ENCODE measurements at places on chromosomes 3 and 15.

- DNase-seq = no peak
Observed at GRCh38 chr3:76134166-76134565, 348.8 kb upstream of the ZNF717 start.

DNA sequence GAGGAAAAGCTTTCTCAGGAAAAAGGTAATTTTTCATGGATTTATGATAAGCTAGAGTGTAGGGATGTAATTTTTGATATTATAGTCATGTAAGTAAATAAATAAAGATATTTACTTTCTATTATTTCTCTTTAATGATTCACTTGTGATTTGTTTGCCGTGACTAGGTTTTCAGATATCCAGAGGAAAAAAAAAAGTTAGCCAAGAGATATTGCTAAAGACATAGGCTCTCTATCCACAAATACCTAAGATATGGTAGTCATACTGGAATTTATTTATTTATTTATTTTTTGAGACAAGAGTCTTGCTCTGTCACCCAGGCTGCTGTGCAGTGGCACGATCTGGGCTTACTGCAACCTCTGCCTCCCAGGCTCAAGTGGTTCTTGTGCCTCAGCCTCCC, 59.9 kb downstream of the AP4E1 start:
- DNase-seq = no peak

- no peak for DNase-seq
Observed at GRCh38 chr3:17372362-17373210, 369.8 kb downstream of the TBC1D5 start.

DNA sequence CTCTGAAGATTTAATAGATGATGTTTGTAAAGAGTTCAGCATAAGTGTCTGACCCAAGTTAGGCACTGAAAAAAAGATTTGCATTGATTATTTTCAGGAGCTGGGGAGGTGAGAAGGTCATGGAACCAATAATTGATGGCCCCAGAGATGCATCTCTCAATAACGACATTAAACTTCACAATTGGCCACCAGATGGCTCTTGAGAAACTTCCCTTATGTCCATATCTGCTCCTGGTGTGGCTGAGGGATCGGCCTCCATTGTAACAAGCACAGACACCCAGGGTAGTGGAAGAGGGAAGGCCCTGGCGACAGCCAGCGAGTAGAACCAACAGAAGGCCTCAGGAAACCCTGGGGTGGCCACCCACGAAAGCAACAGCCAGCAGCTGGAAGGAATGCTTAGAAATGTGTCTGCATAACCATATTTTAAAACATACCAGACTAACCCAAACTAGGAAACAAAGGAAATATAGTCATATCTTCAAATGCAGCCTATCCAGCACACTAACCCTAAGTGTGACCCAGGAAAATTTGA, 536.7 kb downstream of the SOX2 start:
- DNase-seq = no peak

- peak; percentile 23 for DNase-seq
Observed at GRCh38 chr3:196634224-196634623, 5.3 kb upstream of the NRROS start.

GRCh38 chr15:68894208-68894607, 36.1 kb upstream of the SPESP1 start:
- DNase-seq = no peak

GRCh38 chr3:121768452-121768851, 18.9 kb upstream of the GOLGB1 start:
- DNase-seq = no peak

- DNase-seq = no peak
Observed at GRCh38 chr15:97959724-97960363, 659 bp upstream of the ARRDC4 start.

DNA sequence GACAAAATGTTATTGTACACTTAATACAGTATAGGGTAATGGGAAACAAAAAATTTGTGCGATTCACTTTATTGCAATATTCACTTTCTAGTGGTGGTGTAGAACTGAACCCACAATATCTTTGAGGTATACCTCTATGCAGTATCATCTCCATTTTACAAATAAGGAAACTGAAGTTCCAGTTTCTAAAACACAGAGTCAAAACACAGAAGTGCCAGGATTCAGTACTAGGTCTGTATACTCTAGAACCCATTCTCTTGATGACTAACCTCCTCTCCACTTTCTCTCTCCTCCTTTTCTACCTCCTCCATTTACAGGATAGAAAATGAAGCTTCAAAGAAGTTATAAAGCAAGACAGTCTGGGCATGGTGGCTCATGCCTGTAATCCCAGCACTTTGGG, 62.2 kb downstream of the MB21D2 start:
- no peak for DNase-seq

DNA sequence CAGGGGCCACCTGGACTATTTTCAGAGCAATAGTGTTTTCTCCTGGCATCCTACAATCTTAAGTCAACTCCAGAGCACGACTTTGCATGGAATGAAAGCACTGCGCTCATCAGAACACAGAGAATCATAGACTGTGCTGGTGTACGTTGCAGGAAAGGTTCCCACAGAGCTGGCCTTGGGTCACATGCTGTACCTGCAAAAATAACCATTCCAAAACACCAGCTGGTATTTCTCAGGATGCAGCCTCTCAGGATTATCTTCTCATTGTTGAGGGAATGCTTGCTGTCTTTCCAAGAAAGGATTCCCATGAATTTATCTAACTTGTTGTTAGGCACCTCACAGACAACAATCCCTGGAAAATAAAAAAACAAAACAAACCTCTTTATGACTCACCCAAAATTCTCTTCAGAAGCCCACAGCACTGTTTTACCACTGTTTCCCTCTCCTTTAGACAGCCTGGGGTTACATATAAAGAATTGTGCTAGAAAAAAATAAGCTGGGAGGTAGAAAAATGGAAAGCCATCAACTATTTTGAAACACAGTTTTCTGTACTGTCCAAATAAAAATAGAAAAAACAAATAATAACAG, 131.7 kb downstream of the ATP8B4 start:
- no peak for DNase-seq

DNA sequence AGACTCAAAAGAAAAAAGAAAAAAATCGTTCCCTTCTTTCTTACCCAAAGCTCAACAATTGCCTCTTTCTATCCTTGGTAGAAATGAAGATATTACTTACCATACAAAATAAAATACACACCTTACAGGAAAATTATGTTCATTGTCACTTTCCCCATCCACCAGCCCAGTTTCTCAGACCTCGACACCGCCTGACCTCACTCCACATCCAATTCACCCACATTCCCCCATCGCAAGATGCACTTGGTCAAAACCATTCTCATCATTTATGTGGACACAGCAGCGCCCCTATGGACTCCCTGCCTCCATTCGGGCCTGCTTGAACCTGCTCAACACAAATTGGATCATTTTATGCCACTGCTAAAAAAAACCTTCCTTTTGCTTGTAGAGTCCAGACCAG, 7.0 kb downstream of the ANPEP start:
- DNase-seq = no peak

DNA sequence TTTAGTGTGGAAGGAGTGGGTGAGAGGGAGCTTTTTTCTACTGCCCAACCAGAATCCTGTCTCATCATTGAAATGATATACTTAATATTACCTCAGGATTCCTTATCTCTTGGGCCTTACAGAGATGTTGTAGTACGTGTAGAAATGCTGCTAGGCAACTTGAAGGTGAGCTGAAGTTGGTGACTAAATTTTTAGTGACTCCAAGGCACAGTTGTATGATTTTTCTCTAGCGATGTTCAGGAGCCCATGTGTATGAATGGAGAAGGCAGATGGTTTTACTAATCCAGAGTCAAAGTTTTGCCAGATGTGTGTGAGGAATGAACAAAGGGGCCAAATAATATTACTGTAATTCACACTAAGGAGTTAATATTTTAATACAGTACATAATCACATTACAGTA, 42.8 kb upstream of the TEX9 start:
- DNase-seq = no peak

- DNase-seq = peak; percentile 4
Observed at GRCh38 chr3:111667621-111668239, 72.6 kb upstream of the ZBED2 start.

- DNase-seq = no peak
Observed at GRCh38 chr3:109175411-109175810, 38.9 kb downstream of the C3orf85 start.

DNA sequence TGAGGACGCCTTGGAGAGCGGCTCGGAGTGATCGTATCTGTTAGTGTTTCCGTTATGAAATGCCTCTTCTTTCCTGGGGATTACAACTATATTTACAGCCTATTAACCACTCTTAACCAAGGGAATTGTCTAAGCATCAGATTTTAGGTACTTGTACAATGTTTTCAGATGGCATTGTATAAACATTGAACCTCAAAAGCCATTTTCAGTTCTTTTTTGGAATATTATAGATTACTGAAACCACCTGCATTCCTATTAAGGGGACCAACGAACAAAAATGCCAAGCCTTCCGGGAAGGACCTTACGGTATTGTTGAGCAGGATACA, 1.1 kb downstream of the NEO1 start:
- no peak for DNase-seq

DNA sequence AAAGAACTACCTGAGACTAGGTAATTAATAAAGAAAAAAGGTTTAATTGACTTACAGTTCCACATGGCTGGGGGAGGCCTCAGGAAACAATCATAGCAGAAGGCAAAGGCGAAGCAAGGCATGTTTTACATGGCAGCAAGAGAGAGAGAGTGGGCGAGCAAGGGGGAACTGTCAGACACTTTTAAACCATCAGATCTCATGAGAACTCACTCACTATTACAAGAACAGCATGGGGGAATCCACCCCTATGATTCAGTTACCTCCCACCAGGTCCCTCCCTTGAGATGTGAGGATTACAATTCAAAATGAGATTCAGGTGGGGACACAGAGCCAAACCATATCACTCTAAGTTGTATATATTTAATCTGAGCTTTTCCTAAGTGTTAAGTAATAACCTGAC, 79.0 kb upstream of the MLF1 start:
- DNase-seq = no peak

DNA sequence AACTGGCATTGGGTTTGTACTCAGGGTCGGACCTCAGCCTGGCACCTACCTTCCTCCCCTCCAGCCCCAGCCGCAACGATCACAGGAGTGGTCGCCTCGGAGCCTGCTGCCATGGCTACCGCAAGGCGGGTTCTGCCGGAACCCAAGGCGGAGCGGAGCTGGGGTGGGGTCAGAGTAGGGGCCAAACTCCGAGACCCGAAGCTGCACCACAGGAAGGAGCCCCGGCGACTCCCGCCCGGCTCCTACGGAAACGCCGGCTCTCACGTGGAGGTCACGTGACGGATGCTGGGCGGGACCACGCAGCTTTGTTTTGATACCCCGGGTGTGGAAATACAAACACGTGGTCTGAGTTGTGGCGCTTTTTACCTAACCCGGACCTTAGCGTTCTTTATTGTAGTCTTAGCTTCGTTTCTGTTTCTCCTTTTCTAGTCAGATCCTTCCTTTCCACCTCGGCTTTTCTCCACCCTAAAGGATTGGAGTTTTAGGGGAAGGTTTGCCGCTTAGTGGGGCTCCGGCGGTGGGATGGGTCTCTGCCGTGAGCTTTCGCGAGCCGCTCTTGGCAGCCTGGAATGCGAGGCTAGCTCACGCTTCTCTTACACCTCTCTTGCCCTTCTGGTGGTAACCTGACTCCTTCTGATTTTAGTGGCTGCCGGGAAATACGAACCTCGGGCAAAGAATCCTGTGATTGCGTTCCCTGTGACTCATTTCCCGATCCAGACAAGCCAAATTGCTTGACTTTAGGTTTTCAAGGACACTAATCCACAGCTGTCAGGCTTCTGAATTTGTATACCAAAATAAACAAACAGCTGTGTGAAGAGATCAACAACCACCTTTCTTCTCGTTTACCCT, at the start of gene HSPBAP1:
Gene HSPBAP1 (minus strand): TSS at position 264 of the 849 bp plus-strand sequence. CDS start 151 bp downstream, at position 113.
- no peak for DNase-seq

- no peak for DNase-seq
Observed at GRCh38 chr15:76517910-76518309, 181.3 kb downstream of the ISL2 start.

- DNase-seq = no peak
Observed at GRCh38 chr15:74231475-74231874, 4.7 kb upstream of the CCDC33 start.

- DNase-seq = no peak
Observed at GRCh38 chr15:86425746-86426145, 346.1 kb downstream of the AGBL1 start.

GRCh38 chr3:114642951-114643741, 349.3 kb downstream of the TIGIT start:
- DNase-seq = no peak

- no peak for DNase-seq
Observed at GRCh38 chr3:67059443-67059842, 61.3 kb downstream of the KBTBD8 start.

DNA sequence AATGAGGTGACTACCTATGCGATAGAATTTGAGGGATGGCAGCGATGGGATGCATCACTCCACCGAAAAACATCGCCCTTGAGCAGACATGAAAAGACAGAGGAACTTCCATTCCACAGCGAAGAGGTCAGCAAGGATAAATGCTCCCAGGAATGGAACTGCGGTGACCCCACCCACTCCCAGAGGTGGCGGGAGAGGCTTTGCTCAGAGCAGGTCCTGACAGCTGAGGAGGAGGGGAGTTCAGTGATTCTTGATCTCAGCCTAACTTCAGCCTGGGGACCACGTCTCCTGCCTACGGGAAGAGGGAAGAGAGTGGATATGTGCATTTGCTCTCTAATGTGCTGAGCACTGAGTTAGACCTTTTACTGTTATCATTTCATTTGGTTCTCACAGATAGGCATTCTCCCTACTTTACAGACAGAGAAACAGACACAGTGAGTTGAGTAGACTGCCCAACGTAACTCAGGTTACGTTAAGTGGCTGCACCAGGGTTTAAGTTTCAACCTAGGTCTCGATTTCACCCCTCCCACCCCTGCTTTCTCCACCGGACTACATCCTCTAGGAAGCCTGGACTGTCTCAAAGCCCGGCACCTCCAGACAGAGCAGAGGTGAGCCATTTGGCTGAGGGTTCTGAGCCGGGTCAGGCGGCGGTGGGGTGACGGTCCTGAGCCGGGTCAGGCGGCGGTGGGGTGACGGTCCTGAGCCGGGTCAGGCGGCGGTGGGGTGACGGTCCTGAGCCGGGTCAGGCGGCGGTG, 170.0 kb downstream of the RAB11A start:
- DNase-seq = no peak

DNA sequence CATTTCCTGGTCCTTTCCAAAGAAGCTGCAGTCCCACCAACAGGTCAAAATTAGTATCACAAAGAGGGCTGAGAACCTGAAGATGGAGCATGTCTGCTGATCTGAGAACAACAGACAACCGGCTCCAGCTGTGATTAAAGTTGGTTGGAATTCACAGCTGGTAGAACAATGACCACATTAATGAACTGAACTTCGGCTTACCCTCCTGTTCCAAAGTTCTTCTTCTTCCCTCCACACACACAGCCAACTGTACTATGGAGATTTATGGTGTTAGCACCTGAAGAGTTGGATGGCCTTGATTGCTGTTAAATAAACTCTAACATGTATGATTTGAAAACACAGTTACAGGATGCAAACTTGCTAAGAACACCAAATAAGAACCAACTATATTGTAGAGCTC, 27.4 kb upstream of the ROPN1 start:
- DNase-seq = no peak

- no peak for DNase-seq
Observed at GRCh38 chr15:19984101-19984500, 557.5 kb downstream of the GOLGA6L6 start.

- no peak for DNase-seq
Observed at GRCh38 chr3:131142580-131142979, 115.9 kb downstream of the NEK11 start.
